ENCODE measurements at places on chromosomes 1 and 21.
A peak's percentile ranks its signal among the peaks of the same experiment; 100 is the strongest.

DNA sequence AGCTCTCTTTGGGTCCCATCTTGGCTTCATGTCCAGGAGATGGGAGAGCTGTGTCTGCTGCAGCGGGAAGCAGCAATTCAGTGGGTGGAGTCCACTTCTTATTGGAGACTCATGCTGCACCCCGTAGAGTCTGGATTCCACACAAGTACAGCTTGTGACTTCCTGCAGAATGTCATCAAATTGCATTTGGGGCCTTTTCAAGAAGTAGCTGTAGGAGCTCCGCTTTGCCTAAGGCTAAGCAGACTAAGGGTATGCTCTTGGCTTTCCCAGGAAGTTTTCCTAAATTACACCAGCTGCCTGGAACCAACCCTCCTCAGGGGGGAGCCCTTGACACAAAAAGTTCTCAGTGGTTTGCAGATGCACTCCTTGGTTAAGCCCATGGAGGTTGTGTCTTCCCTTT lies 5.7 kb upstream of the MOB3C start:
- DNase-seq, result no peak

GRCh38 chr21:37266515-37267221 lies 466 bp downstream of the VPS26C start:
- no peak for DNase-seq

- no peak for DNase-seq
Observed at GRCh38 chr1:20731057-20731991, 1.2 kb downstream of the SH2D5 start.

GRCh38 chr1:241459186-241459802 lies 60.3 kb downstream of the FH start:
- DNase-seq, result no peak

DNA sequence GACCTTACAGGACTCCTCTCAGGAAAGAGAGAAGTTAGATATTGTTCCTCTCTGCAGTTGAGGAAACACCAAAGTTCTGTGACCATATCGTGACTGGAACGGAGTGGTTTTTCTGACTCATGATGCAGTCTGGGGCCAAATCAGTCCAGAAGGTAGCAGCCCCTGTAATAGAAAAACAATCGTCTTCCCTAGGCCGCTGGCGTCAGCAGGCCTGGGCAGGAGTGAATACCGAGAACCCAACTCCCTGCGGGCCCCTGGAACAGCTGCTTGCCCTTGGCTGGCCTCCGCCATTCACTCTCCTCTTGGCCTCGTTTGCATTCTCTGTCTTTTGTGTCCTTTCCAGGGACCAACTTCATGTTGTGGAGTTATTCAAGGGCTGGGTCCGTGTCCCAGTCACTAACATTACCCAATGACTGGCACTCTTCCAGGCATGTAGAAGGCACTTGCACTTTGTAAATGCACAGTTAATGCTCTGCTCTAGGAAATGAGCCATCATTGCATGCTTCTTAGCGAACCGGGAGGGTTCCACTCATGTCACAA lies 10.9 kb upstream of the CD101 start:
- no peak for DNase-seq

DNA sequence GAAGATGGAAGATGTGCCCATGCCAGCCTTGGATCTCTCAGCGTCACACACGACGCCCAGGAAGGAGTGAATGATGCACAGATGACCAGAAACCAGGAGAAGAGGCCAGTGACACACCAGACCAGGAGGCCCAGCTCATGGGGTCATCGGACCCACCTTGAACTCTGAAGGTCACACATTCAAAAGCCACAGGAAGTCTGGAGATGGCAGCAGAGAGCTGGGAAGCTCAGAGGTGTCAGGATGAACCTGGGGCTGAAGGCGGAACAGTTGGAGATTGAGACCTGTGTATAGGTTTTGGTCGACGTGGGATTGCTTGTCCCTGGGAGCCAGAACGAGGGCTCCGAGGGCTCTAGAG lies 43.6 kb downstream of the SLC19A1 start:
- DNase-seq, result peak; percentile 7

All from activated CD8-positive, alpha-beta memory T cell treated with anti-CD3 and anti-CD28 coated beads, Interleukin-2, amount 50 U/mL, for 4 hours (primary cell).